HuH-7 (cell line): ENCODE measurements at places on chromosomes 5 and 9.
A peak's percentile ranks its signal among the peaks of the same experiment; 100 is the strongest.

DNA sequence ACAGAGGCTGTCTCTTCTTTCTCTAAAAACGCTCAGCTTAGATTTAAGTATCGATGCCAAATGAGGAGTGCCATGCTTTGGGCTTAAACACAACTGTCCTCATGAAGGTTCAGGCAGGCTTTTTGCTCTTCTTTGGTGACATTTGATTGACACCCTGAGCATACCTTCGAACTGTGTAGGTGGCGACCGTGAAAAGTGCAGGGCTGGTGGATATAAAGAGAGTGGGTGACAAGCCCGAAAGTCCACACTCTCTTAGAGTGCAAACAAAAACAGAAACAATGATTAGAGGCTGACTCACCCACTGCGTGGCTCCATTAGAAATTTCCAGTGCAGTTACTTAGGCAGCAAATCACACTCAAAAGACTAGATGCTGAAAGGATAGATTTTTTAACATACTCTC is 141.7 kb downstream of the SYK start:
- DNase-seq = no peak

GRCh38 chr5:94802450-94802849 is 184.0 kb downstream of the SLF1 start:
- DNase-seq = no peak

DNA sequence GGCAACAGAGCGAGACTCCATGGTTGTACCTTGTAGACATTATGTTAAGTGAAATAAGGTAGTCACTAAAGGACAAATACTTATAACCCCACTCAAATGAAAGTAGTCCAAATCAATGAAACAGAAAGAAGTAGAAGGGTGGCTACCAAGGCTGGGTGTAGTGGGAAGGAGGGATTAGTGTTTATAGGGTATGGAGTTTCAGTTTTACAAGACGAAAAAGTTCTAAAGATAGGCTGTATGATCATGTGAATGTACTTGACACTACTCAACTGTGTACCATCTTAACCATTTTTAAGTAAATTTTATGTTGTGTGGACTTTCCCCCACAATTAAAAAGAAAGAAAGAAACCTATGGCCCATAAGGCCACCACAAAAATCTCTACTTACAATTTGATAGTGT is 32.2 kb downstream of the ALDH7A1 start:
- no peak for DNase-seq

- no peak for DNase-seq
Observed at GRCh38 chr9:5455181-5455580, 4.8 kb downstream of the CD274 start.

DNA sequence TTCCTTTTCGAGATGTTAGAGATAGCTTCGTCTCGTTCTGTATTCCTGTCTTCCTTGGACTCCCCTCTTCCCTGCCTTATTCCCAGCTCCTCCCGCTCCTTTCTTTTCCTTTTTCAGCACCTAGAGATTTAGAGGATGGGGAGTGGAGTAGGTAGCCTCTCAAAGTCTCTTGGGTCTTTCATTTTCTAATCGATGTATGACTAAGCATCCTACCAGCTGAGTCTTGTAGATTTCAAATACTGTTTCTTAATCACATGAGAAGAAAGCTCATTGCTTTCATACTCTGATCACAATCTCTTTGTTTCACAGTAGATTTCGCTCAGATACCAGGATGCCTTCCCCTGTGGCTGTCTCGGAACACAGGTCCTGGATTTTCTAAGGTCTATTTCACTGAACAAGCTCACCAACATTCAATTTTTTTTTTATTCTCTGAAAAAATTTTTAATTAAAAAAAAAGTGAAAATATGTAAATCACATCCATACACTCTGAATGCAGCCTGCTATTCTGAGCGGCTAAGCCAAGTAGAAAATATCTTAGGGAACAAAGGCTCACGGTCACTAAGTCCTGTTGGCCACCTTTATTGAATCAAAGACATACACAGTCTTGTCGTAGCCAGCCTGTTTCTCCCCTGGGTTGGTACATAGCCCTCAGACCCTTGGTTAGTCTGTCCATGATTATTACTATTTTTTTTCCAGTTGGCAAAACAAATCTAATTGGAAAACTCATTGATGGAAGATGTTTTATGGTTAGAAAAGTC is 413.8 kb downstream of the KDM4C start:
- DNase-seq = no peak

DNA sequence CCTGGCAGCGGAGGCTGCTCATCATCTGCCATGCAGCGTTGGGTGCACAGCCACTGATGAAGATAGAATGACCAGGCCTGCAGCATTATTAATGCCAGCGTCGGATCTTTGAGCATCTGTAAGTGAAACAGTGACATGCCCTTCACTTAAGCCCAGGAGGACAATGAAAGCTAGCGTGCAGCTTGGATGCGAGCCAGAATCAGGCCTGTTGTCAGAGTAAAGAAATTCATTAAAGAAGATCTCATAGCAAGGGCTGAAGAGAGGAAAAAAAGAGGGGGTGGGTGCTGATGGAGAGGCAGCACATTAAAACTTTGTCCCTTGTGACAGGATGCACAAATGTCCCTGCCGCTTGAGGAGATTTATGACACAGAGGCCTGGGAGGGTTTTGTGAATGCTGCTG is 186.1 kb upstream of the MAST4 start:
- no peak for DNase-seq

- DNase-seq = peak; percentile 18
Observed at GRCh38 chr9:17116400-17116837, 18.4 kb upstream of the CNTLN start.

DNA sequence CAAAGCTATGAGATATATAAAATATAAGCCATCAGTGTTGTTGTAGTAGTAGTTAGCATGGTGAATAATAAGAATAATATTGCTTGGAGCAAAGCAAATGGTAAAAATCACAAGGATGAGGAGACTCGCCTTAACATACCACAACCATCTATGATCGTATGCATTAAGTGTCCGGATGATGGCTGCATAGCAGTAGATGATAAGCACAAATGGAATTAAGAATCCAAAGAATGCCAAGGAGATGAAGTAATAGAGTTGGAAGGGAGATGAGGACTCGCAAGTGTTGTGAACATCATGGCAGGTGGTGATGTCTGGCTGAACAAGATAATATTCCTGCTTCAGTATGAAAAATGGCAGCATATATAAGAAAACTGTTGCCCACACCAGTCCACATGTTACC is 5.5 kb downstream of the F2RL2 start:
- no peak for DNase-seq

DNA sequence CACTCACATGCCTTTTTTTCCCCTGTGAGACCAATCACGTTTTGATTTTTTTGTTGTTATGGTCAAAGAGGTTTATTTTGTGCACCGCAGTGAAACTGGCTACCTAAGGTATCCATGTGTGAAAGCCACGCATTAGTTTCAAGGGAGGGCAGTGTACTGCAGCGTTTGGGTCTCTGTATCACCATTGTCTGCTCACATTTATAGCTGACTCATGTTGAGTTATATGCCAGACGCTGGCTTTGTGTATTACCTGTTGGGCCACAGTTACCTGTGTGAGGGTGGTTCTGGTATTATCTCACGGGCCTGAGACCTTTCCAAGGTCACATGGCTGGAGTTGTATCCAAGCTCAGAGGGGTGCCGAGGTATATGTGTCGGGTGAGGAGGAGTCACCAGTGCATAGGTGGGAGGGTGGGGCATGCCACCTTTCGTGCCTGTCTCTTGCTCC is 75.8 kb downstream of the ARHGAP26 start:
- DNase-seq = no peak

DNA sequence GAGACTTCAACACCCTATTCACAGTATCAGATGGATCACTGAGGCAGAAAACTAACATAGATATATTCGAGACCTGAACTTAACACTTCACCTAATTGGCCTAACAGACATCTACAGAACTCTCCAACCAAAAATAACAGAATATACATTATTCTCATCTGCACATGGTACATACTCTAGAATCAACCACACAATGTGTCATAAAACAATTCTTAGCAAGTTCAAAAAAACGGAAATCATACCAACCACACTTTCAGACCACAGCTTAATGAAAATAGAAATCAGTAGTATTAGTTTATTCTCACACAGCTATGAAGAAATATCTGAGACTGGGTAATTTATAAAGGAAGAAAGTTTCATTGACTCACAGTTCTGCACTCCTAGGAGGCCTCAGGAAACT is 387.9 kb downstream of the DEPDC1B start:
- DNase-seq = no peak

- DNase-seq = no peak
Observed at GRCh38 chr9:126413391-126414068, 86.9 kb downstream of the MVB12B start.

DNA sequence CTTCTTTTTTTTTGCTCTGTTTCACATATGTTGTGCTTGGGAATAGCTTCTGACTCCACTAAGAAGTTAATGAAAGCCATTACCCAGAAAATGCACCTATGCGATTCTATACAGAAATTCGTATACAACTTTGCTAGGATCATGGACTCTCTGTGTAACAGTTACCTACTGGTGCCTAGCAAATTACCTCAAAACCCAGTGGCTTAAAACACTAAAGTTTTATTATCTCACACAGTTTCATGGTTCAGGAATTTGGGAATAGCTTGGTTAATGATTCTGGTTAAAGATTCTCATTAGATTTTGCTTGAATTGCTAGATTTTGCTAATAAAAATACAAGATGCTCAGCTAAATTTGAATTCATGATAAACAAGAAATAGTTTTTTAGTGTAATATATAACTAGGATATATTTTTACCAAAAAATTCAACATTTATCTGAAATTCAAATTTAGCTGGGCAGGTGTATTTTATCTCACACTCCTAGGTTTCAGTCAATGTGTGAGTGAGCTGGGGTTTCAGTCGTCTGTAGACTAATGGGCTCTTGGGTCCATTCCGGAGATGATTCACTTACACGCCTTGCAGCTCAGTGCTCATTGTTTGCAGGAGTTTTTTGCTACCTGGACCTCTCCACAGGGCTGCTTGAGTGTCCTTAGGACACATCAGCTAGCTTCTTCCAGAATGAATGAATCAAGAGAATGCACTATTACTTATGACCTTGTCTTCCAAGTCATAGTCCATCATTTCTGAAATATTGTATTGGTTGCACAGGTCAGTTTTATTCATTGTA is 75.1 kb downstream of the MROH2B start:
- DNase-seq = no peak

- peak; percentile 39 for DNase-seq
Observed at GRCh38 chr5:77218263-77218662, 7.8 kb downstream of the PDE8B start.

DNA sequence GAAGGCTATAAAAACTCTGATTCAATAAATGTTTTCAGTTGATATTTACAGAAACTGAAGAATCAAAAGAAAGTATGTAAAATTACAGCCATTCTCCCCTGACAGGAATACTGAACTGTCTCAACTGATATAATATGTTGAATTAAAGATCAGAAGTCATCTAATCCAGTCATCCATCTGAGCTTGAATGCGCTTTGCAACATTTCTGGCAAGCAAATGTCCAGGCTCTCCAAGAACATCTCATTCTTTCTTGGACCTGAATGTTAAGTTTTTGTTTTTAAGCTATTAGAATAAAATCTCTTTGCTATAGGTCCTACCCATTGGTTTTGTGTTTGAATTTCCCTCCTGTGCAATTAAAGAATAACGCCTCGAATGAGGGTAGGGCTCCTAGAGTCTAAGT is 120.5 kb downstream of the MPDZ start:
- no peak for DNase-seq

DNA sequence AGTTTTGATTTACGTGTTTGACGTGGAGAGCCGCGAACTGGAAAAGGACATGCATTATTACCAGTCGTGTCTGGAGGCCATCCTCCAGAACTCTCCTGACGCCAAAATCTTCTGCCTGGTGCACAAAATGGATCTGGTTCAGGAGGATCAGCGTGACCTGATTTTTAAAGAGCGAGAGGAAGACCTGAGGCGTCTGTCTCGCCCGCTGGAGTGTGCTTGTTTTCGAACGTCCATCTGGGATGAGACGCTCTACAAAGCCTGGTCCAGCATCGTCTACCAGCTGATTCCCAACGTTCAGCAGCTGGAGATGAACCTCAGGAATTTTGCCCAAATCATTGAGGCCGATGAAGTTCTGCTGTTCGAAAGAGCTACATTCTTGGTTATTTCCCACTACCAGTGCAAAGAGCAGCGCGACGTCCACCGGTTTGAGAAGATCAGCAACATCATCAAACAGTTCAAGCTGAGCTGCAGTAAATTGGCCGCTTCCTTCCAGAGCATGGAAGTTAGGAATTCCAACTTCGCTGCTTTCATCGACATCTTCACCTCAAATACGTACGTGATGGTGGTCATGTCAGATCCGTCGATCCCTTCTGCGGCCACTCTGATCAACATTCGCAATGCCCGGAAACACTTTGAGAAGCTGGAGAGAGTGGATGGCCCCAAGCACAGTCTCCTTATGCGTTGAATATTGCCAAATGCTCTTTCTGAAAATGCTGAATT is 850 bp downstream of the RRAGA start:
- DNase-seq = no peak

DNA sequence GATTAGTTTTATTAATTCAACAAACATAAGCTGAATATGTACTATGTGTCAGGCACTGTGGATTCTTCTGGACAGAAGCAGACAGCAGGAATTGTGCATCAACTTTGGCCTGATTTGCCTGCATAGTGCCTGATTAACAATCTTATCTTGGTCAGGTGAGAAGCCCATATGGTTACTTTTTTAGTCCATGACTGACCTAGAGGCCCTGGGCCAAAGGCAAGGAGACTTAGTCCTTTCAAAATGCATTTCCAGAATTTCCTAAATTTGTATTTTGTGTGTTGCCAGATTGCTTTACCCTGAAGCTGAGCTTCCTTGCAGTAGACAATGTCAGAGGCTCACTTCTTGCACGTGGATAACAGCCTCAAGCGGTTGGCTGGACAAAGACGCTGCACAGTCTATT is 286.7 kb downstream of the SPOCK1 start:
- no peak for DNase-seq

DNA sequence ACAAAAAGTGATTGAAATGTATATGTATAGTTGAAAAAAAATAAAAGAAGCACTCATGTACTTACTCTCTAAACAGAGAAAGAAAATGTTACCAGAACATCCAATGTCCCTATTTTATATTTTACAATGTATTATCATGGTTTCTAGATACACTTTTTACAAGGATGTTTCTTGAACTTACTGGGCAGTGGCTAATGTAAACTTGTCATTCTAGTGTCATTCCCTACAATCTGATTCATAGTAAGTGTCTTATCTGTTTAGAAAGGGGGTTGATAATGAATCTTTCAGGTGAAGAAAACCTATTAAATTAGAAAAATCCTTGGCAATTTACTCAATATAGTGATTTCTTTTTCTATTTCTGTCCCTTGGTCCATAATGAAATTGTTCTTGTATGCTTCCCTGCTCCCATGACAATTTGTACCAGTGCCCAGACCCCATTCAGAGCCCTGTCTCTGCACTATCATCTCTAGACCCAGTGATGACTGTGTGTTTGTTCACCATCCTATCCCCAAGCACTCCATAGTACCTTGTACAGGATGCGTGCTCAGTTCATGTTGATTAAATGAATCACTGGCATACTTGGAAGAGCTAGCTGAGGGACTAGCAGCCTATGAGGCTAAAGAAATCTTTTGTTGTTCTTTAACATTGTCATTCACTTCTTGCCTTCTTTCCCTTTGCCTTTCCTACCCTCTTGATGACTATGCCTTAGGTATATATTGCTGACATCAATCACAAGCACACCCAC is 101.2 kb downstream of the HMHB1 start:
- DNase-seq = no peak

- DNase-seq = no peak
Observed at GRCh38 chr5:161685461-161685860, at the start of gene GABRA6. Gene GABRA6, plus strand, starts transcription at chr5:161685721. Its CDS starts 269 bp downstream, at chr5:161685990.

GRCh38 chr5:149519601-149520000 is 31.6 kb downstream of the CSNK1A1 start:
- DNase-seq = no peak

- peak; percentile 19 for DNase-seq
Observed at GRCh38 chr5:149799119-149799623, 69.1 kb downstream of the PPARGC1B start.
